ENCODE measurements at places on chromosomes 2 and 18. TPM values are rescaled to one million over a fixed set of nuclear protein-coding genes. Genes with fewer than 3 reads are reported as not detected.

Gene PDCD1
- 0.29 TPM for total RNA-seq

Gene CCDC102B
- total RNA-seq: 6.2 TPM

Gene ZNF521
- total RNA-seq: 4.1 TPM

Gene CCDC150
- total RNA-seq: 0.35 TPM

Gene ZSWIM2
- total RNA-seq: not detected

Gene TMEM185B
- 13.2 TPM for total RNA-seq

Gene POTEJ
- total RNA-seq: 0.06 TPM

Gene MLPH
- 25.3 TPM for total RNA-seq

Gene FTCDNL1
- 1.5 TPM for total RNA-seq

Gene IHH
- not detected for total RNA-seq

Gene HJURP
- total RNA-seq: not detected

- no peak overlapping the region for H3K27ac ChIP-seq
- no peaks in the 10 kb centered on the region for H3K4me1 ChIP-seq
- DNase-seq: no peak
- H3K36me3 ChIP-seq: no peaks in the 10 kb centered on the region
- H3K27me3 ChIP-seq: no peaks in the 10 kb centered on the region
Measured at GRCh38 chr2:15829985-15830384, 110.4 kb upstream of the MYCN start.

DNA sequence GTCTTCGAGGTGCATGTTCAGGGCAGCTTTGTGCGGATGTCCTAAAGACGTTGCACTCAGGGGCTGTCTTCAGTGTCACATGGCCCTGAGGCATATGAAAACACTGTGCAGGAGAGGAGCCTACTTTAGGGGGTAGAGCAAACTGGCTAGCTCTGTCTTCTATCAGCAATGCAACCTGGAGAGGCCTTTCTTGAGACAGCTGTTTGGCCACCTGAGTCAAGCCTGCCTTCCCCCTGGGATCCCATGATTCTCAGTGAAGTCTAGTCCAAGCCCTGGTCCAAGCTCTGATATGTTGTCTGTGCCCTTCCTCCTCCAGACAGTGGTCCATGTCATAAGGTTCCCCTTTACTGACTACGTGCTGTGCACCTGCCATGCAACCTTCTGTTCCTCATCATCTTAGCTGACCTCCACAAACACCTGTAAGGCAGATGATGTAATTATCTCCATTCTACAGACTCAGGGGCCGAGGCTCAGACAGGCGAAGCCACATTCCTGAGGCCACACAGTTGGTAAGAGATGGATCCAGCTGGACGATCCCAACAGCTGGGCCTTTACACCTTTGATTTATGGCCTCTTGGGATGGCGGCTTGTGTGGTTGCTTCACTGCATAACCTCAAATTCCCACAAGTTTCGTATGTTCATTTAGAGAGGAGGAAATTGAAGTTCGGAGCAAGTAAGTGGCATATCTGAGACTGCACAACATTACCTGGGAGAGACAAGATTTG, 109.9 kb downstream of the COPS8 start:
- H3K4me3 ChIP-seq: no peak overlapping the region
- DNase-seq: no peak
- no peaks in the 10 kb centered on the region for H3K36me3 ChIP-seq
- H3K27me3 ChIP-seq: no peaks in the 10 kb centered on the region
- H3K27ac ChIP-seq: no peak overlapping the region

GRCh38 chr18:48573632-48574283, 34.9 kb downstream of the CTIF start:
- H3K4me1 ChIP-seq: no peaks in the 10 kb centered on the region
- H3K27me3 ChIP-seq: no peaks in the 10 kb centered on the region
- H3K4me3 ChIP-seq: no peak overlapping the region
- no peak for DNase-seq
- H3K36me3 ChIP-seq: no peaks in the 10 kb centered on the region

GRCh38 chr2:628651-629050, 48.6 kb downstream of the TMEM18 start:
- no peaks in the 10 kb centered on the region for H3K4me1 ChIP-seq
- no peak overlapping the region for H3K4me3 ChIP-seq
- no peak overlapping the region for H3K27ac ChIP-seq
- no peaks in the 10 kb centered on the region for H3K36me3 ChIP-seq
- no peaks in the 10 kb centered on the region for H3K27me3 ChIP-seq
- no peak for DNase-seq

GRCh38 chr2:152950126-152950525, 231.7 kb downstream of the ARL6IP6 start:
- H3K4me3 ChIP-seq: no peak overlapping the region
- H3K36me3 ChIP-seq: no peaks in the 10 kb centered on the region
- H3K27me3 ChIP-seq: no peaks in the 10 kb centered on the region
- DNase-seq: no peak
- H3K4me1 ChIP-seq: no peaks in the 10 kb centered on the region

DNA sequence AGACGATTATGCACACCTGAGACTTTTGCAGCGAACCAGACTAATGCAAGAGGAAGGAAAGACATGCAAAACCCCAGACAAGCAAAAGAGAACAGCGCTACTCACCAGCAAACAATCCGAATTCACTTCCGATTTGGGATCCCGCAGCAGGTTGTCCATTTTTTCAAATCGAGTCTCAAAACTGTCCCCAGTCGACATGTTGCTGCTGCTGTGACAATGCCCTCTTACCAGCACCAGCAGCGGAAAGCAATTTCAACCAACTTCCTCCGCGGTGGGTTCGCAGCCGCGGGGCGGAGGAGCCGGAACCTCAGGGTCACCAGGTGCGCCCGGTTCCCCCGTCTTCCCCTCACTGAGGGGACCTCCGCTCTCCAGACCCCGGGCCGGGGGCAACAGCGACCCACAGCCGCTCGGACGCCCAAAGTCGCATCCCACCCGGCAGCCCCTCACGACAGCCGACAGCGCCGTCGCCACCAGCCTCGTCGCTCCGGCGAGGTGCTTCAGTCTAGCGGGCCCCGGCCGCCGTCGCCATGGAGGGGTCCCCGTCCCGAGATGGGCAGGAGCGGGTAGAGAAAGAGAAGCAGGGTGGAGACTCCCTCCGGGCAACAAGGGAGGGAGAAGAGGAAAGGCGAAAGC, 784 bp downstream of the ROCK1 start:
- no peaks in the 10 kb centered on the region for H3K36me3 ChIP-seq
- H3K27me3 ChIP-seq: no peaks in the 10 kb centered on the region
- peak overlapping the region; percentile 97 for H3K27ac ChIP-seq
- peak; percentile 46 for DNase-seq

GRCh38 chr2:171069286-171069956, 91.3 kb downstream of the TLK1 start:
- no peak overlapping the region for H3K4me3 ChIP-seq
- no peak overlapping the region for H3K27ac ChIP-seq
- H3K36me3 ChIP-seq: no peaks in the 10 kb centered on the region
- no peak for DNase-seq
- H3K4me1 ChIP-seq: no peaks in the 10 kb centered on the region

- no peak overlapping the region for H3K27ac ChIP-seq
- H3K4me1 ChIP-seq: peaks cover 4% of the 10 kb centered on the region
- no peak overlapping the region for H3K4me3 ChIP-seq
- H3K27me3 ChIP-seq: no peaks in the 10 kb centered on the region
Measured at GRCh38 chr2:128324897-128325410, 6.3 kb upstream of the HS6ST1 start.

- no peaks in the 10 kb centered on the region for H3K27me3 ChIP-seq
- H3K27ac ChIP-seq: no peak overlapping the region
- no peaks in the 10 kb centered on the region for H3K36me3 ChIP-seq
Measured at GRCh38 chr18:61546590-61546989, 213.4 kb downstream of the CDH20 start.

GRCh38 chr2:1586251-1586922, 157.9 kb downstream of the PXDN start:
- no peak overlapping the region for H3K27ac ChIP-seq
- H3K4me1 ChIP-seq: no peaks in the 10 kb centered on the region
- no peaks in the 10 kb centered on the region for H3K27me3 ChIP-seq

GRCh38 chr2:11092701-11093335, 62.4 kb upstream of the SLC66A3 start:
- no peak overlapping the region for H3K27ac ChIP-seq
- no peaks in the 10 kb centered on the region for H3K4me1 ChIP-seq
- no peaks in the 10 kb centered on the region for H3K36me3 ChIP-seq
- no peaks in the 10 kb centered on the region for H3K27me3 ChIP-seq
- no peak for DNase-seq

DNA sequence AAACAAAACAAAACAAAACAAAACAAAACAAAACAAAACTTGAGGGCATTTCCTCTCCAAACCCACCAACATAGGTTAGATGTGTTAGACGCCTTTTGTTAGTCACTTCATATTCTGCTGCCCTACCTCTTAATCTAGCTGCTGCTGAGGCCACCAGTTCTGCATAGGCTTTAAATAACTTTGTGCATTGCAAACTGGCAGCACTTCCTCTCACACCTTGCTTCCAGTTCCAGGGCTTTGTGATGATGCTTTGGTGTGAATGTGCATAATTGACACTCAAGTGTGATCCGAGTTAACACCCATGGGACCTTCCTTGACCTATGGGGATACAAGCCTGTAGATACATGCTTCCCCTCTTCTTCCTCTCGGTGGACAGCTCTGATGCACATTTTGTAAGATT, 2.3 kb upstream of the SERPINB11 start:
- no peak for DNase-seq
- H3K4me1 ChIP-seq: no peaks in the 10 kb centered on the region
- no peak overlapping the region for H3K4me3 ChIP-seq
- H3K27me3 ChIP-seq: peaks cover 4% of the 10 kb centered on the region

DNA sequence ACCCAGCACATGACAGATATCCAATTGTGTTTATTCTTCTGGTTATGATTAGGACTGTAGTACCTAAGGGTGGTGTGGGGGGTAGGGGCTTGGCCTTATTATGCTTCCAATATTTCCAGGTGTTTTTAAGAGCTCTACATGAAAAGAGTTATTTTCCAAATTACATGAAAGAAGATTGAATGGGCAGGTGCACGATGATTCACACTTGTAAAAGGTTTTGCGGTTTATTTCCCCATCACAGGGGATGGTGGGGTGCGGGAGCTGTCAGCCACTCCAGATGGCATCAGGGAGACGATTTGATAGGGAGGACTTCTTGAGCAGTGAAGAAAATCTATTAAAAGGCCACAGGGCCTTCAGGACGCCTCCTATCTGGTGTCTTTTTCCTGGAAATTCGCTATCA, 15.1 kb upstream of the CCBE1 start:
- H3K36me3 ChIP-seq: no peaks in the 10 kb centered on the region
- DNase-seq: no peak
- H3K27me3 ChIP-seq: no peaks in the 10 kb centered on the region
- no peak overlapping the region for H3K4me3 ChIP-seq
- no peak overlapping the region for H3K27ac ChIP-seq
- H3K4me1 ChIP-seq: no peaks in the 10 kb centered on the region

DNA sequence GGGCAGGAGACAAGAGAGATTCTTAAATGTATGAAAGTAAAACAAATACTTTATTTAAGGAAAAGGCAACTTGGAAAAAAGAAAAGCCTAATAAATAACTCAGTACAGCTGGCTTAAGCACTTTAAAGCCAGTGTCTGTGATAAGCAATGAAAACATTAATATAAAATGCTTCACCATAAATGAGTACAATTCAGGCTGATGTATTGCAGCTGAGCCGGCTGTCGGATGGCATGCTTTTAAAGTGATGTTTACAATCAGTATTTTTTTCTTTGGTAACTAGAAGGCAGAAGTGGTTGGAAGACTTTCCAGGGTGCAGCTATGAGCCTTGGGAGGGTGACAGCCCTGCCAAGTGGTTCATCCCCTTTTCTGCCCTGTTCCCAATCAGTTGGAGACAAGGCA, 58.7 kb upstream of the CELF4 start:
- H3K27ac ChIP-seq: no peak overlapping the region
- H3K4me3 ChIP-seq: no peak overlapping the region
- H3K27me3 ChIP-seq: no peaks in the 10 kb centered on the region
- DNase-seq: no peak

DNA sequence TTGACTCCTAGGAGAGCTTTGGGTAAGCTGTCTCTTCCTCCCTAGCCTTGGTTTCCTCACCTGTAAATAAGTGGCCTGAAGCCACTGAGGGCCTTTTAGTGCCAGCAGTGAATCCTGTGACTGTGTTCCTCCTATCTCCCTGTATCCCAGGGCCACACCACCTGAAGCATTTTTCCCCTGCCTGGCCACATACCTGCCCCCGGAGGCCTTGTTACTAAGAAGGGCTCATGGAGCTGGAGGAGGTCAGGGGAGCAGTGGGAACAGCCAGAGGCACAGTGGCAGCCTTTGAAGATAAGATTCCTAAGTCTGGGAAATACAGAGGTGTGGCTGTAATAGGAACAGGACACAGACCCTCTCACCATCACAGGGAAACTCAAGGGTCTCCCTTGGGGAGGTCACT, 162.4 kb downstream of the SMAD7 start:
- no peaks in the 10 kb centered on the region for H3K27me3 ChIP-seq
- DNase-seq: no peak
- H3K4me3 ChIP-seq: no peak overlapping the region
- H3K27ac ChIP-seq: no peak overlapping the region
- H3K36me3 ChIP-seq: no peaks in the 10 kb centered on the region

DNA sequence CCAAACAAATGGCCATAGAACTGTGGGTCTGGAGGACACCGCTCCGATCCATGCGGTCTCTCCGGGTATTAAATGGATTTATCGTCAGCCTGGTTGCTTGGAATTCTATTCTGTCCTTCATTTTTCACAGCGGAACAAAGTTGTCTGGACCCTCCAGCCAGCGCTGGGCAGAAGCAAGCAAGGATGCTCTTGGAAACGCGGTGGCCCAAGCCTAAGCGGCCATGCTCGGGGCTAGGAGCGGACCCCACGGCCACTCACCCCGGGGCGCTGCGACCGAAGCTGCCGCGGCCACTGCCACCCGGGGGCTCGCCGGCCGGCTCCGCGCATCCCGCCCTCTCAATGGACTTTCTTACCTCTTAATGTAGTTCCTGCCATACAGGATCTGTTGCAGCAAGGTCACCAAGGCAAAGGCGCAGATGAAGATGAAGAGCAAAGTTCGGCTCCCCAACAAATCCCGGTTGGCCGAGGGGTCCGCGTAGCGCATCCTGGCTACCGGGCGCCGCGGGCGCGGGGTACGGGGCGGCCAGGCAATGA, 761 bp downstream of the ST8SIA5 start:
- H3K4me1 ChIP-seq: no peaks in the 10 kb centered on the region
- H3K27ac ChIP-seq: no peak overlapping the region
- H3K4me3 ChIP-seq: no peak overlapping the region
- H3K27me3 ChIP-seq: peaks cover 18% of the 10 kb centered on the region
- H3K36me3 ChIP-seq: no peaks in the 10 kb centered on the region

- H3K4me1 ChIP-seq: no peaks in the 10 kb centered on the region
- H3K27ac ChIP-seq: no peak overlapping the region
- DNase-seq: no peak
- H3K36me3 ChIP-seq: peaks cover 5% of the 10 kb centered on the region
- no peaks in the 10 kb centered on the region for H3K27me3 ChIP-seq
- no peak overlapping the region for H3K4me3 ChIP-seq
Measured at GRCh38 chr18:51074605-51075004, 44.6 kb downstream of the SMAD4 start.

DNA sequence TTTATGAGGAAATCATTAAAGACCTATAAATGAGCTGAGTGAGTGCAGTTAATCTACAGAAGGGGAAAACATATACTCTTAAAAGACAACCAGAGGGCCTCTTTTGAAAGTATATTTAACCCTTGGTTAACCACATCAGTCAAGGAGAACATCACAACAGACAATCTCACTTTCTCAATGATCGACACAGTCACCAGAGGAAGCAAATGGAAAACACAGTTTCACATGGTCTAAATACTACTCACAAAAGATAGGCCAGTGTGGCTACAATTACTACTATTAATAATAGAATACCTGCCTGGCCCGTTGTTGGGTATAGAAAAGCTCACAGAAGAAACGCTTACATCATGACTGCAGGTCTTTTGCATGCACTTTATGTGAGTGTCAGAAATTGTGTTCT, 426.2 kb downstream of the NCKAP5 start:
- H3K27ac ChIP-seq: no peak overlapping the region
- H3K27me3 ChIP-seq: no peaks in the 10 kb centered on the region
- H3K36me3 ChIP-seq: no peaks in the 10 kb centered on the region

Data from pancreas (tissue), 10 donors.